CD4-positive, alpha-beta T cell treated with Interleukin-17A for 4 hours (primary cell): ENCODE measurements at places on chromosomes 13 and 19.

DNA sequence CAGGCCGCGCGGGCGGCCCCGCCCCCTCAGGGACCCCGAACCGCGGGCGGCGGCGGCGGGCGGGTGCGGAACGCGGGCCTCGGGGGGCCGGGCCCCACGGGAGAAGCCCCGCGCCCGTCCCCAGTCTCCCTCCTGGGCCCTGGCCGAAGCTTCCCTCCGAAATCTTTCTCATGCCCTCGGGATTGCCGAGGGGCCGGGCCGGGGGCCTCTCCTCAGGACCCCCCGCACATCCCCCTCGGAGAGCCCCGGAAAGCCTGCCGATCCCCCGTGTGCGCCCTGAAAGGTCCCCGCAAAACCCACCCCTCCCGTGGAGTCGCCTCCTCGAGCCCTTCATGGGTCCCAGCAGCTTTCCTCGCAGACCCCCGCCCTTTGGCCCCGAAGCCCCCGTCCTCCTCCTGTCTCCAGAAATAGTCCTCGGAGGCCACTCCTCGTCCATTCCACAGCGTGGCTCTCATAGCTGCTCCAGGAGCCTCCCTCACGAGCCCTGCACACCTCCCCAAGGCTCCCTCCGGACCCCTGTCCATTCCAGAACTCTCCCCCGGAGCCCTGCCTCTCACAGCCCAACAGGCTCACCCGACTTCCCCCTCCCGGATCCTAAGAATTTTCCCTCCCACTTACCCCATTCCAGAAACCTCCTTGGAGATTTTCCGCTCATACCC is 555 bp downstream of the SAMD4B start:
- no peak for DNase-seq

- DNase-seq = no peak
Observed at GRCh38 chr13:108226184-108226583, 8.0 kb downstream of the ABHD13 start.

- no peak for DNase-seq
Observed at GRCh38 chr19:51012661-51013190, 6.8 kb downstream of the KLK10 start.

DNA sequence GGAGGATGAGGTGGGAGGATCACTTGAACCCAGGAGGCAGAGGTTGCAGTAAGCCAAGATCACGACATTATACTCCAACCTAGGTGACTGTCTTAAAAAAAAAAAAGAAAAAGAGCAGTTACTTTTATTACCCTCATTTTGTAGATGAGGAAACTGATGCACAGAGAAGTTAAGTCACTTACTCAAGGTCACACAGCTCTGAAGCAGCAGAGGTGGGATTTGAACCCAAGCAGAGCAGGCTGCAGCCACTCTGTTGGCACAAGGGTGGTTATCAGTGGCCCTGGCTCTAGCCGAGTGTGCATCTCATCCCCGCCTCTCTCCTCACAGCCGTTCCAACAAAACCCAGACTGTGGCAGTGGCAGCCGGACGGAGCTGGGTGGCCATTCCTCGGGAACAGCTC is 7.6 kb downstream of the IL27RA start:
- no peak for DNase-seq

DNA sequence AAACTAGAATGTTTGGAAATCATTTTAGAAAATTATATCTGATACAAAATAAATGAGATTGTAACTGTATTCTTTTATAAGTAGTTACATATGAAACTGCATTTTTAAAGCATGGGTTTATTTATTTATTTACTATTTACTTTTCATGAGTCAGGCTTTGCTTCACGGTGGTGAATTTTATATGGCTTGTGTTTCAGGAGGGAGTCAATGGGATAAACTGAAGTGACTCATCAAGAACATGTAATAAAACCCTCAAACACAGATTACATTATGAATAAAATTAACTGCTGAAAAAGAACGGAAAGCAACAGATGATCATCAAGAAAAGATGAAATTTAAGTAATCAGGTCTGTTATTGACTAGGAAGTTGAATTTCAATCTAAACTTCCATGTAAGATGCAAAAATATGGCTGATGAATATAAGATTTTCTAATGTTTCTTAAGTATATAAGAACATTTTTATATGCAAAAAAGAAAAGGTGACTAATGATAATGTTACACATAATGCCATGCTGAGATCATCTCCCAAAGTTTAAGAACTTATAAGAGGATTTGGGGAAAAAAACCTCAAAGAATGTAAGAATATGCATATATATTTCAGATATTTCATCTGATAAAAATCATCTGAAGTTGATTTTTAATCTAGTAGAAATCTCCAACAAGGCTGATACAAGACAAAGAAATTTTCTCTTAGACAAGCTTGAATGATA is 383.6 kb downstream of the SLITRK1 start:
- DNase-seq = no peak

DNA sequence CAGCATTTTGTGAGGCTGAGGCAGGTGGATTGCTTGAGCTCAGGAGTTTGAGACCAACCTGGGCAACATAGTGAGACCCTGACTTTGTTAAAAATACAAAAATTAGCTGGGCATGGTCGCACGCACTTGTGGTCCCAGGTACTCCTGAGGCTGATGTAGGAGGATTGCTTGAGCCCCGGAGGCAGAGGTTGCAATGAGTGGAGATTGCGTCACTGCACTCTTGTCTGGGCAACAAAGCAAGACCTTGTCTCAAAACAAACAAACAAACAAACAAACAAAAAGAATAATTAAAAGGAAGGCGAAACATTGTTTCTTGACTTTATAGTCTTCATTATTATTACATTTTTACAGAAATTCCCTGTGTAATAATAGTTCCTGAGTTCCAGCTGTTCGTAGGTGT is 15.9 kb downstream of the BIVM start:
- DNase-seq = no peak

DNA sequence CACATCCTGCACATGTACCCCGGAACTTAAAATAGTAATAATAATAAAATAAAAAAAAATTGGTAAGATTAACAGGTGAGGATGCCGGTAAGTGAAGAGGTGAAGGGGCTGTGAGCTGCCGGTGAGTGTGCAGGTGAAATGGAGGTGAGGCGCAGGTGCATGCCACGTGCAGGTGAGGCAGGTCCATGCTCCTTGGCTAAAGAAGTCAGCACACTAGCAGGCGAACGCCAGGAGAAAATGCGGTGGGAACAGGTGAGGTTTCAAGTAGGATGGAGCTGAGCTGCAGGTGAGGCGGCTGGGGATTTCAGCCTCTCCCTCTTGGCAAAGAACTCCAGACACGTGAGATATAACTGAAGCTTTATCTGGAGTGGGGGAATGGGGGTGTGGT is 7.5 kb upstream of the TNFSF14 start:
- DNase-seq = no peak

DNA sequence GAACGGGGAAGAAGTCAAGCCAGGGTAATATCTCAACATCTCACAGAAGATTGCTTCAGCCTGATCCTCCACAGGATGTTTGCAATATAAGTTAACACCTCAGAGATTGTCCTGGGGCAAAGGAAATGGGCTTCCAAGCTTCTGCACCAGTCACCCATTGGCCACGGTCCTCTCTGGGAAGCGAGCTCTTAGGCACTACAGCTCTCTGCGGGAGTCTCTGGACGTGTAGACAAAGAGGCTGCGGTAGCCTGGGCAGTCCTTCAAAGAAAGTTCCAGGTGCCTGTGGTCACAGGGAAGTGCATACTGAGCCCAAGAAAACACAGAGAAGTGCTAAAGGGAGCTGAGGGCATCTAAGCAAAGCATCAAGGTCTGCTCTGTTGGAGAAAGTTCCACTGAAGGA is 805.7 kb downstream of the DIAPH3 start:
- DNase-seq = no peak

GRCh38 chr13:111844222-111844671 is 222.7 kb upstream of the SOX1 start:
- no peak for DNase-seq
